Activated T-cell treated with anti-CD3 and anti-CD28 coated beads, Interleukin-2, amount 50 U/mL, for 4 hours (primary cell): ENCODE measurements at places on chromosomes 4 and X. TPM values are rescaled to one million over a fixed set of nuclear protein-coding genes. Genes with fewer than 3 reads are reported as not detected.

Gene CNKSR2
- total RNA-seq = 11.4 TPM

GRCh38 chrX:9855561-9856283, 69.5 kb downstream of the SHROOM2 start:
- DNase-seq = no peak

Gene HDAC6
- 52.1 TPM for total RNA-seq

DNA sequence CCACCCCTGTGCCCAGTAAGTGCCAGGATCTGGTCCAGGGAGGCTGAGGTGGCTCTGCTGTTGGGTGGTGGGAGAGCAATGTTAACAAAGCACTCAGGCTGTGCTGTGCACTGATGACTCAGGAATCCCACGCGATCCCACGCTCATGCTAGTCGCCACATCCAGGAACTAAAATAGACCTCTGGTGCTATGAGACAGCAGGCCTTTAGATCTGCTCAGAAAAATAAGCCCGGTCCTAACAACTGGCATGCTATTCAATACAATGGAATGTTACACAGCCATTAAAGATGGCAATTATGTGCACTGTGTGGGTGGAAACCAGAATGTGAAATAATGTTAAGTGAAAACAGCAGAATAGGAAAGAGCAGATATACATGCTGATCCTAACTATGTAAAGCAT, 26.0 kb downstream of the ARL13A start:
- DNase-seq = no peak

GRCh38 chr4:169269916-169270809, 593 bp downstream of the SH3RF1 start:
- no peak for DNase-seq
